Caki2 (cell line): ENCODE measurements at places on chromosomes 6 and 20.
A peak's percentile ranks its signal among the peaks of the same experiment; 100 is the strongest.

DNA sequence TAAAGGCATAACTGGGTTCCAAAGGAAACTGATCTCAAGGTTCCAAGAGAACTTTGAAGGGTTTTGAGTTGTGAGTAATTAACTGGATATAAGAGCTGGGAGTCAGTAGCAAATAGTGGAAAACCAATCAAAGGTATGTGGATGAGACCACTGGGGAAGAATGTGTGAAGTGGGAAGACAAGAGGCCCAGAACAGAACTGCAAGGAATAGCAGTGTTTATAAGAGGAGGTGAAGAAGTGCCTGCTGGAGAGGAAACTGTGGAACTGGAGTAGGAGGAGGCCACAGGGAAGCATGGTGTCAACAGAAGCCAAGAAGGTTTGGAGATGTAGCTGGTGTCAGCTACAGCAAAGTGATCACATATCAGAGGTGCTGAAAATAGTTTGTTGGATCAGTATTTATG, 18.7 kb upstream of the HDAC2 start:
- DNase-seq = no peak

DNA sequence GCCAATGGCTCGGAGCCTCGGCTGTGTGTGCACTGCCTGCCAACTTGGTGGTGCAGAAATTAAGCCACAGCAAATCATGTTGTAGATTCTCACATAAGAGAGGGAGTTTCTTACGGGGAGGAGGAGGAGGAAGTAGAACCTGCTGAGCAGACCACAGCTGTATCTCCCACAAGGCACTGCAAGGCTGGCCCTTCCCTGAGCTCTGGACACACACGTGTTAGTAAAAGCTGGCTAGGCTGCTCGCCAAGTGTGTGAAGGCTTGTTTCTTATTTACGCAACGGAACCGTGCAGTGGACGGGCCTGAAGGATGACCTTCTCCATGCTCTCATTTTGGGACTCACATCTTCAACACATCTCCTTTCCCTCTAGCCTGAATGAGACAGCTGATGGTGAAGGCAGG, 15.7 kb upstream of the QKI start:
- no peak for DNase-seq

DNA sequence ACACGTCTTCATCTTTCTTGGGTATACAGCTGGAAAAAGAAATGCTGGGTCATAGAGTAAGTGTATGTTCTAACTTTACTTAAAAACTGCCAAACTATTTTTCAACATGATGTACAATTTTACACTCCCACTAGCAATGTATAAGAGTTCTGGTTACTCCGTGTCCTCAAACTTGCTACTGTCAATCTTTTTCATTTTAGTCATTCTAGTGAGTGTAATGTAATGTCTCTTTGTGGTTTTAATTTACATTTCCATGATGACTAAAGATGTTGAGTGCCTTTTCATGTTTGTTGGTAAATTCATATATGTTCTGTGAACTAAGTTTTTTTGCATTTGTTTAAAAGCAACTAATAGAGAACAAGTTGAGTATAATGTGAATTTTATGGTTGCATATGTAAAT, 43.9 kb downstream of the ATG5 start:
- DNase-seq = no peak

DNA sequence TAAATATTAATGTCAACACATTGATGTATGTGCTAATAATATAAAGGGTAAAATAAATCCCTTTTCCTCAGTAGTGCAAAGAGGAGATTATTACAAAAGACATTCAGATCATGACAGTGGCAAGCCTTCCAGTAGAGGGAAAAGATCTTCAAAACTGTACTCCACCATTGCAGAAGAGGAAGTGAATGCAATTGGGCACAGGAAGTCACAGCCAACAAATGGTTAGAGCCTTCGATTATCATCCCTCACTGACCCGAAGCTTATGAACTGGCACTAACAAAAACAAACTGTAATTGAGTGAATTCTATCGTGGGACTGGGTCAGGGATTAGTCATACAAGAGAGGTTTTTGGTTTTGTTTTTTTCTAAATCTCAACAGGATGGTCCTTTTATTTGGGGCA, 39.3 kb upstream of the SCGN start:
- DNase-seq = no peak

GRCh38 chr6:97085772-97086171, 161.2 kb downstream of the KLHL32 start:
- DNase-seq = no peak

DNA sequence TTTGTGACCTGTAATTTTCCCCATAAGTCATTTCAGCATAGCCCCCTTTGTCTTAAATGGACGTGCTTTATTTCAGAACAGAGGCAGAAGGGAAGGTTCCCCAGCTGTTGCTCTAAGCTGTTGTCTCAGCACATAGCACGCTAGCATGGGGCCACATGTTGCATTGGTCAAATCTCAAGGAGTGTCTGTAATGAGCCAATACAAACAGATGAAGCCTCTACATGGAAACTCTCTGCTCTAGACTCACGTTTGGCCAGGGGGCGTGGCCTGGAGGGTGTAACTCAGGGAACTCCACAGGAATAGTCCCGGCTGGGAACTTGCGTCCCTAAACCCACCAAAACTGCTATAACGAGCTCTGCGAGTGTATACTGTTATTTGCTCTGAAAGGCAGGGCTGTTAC, 35.2 kb upstream of the SLC22A2 start:
- DNase-seq = no peak

DNA sequence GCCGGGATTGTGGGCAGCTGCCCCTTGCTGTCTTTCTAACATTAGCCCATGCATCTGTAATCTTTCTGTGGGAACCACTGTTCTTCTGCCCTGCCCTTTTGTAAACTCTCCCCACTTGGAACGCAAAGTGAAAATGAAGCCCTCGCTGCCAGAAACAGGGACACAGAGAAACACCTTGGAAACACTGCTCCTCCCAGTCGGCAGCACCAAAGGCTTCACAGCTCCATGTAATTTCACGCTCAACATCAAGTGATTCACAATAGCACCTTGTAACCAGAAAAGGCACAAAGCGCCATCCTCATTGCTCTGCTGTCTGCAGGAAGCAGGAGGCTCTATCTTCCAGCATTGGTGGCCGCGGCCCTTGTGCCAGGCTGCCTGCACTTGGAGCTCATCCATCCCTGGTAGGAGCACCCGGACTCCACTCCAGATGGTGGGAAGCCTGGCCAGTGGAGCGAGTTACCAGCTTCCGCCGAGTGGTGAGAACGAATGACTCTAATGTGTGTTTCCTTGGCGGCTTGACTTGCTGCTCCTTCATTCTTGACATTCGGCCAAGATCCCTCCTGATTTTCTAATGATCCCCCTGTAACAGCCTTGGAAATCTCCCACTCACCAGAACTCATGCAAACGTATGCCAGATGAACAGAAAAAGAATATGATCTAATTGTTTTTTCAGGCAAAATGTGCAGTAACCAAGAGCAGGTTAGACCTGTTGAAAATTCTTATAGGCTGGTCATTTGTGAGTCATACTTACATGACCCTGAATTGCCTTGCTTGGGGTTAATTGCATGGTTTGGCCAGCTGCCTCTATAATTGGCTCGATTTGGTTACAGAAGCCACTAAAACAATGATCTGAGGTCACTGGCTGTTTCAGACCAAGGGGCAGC, 169.1 kb upstream of the CDYL start:
- DNase-seq = peak; percentile 95
